Fibroblast of the aortic adventitia (primary cell): ENCODE measurements at places on chromosomes 1 and 21.

DNA sequence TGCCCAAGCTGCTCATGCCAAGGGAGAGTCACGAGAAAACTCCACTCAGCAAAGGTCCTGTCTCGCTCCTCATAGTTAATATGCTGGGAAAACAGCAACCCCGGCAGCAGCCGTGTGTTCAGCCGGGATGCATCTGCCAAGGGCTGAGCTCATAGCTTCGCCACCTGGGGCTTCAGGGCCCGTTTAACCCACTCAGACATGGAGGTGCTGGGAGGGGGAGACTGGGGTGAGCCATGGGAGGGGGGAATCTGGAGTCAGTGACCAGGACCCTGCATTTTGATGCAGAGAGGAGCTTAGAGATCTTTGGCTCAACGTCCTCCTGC is 283.4 kb downstream of the PTPRU start:
- DNase-seq: no peak

- DNase-seq: no peak
Measured at GRCh38 chr1:83086986-83087512, 911.9 kb downstream of the TTLL7 start.

- no peak for DNase-seq
Measured at GRCh38 chr1:101977266-101977665, 19.5 kb downstream of the OLFM3 start.

- peak; percentile 76 for DNase-seq
Measured at GRCh38 chr1:206469933-206470691, at the start of gene IKBKE. TSS of gene IKBKE (plus strand) at chr1:206470476. CDS start at chr1:206473228, 2,752 bp downstream.

GRCh38 chr1:243784506-243784905 is 65.5 kb downstream of the AKT3 start:
- no peak for DNase-seq

DNA sequence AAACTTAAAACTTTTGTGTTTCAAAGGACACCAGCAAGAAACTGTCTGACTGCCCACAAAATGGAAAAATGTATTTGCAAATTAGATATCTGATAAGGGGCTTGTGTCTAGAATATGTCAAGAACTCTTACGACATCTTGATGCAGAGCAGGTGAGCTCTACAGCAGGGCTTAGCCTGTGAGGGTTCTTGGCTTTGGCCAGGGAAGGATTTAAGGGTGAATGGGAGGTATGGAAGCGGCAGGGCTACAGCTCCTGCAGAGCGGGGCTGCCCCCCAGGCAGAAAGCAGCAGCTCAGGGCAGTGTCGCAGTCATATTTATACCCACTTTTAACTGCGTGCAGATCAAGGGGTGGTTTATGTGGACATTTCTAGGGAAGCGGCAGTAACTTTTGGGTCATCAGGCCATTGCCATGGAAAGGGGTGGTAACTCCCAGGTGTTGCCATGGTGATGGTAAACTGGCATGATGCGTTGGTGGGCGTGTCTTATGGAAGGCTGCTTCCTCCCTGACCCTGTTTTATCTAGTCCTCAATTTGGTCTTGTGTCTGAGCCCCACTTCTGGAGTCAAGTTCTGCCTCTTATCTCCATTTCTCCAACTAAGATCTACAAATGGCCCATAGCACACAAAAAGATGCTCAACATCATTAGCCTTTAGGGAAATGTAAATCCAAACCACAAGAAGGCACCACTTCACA is 23.2 kb downstream of the MORN1 start:
- no peak for DNase-seq

DNA sequence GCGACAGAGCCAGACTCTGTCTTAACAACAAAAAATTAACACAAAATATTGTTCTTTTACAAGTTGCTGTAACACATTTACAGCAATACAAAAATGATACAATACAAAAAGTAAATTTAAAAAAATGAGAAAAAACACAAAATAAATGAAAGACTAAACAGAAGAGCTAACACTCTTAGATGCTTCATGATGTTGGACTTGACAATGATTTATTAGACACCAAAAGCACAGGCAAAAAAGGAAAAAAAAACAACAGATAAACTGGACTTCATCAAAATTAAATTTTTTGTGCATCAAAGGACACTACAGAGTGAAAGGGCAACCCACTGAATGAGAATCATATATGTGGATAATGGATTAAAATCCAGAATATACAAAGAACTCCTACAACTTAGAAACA is 16.4 kb downstream of the GATAD2B start:
- DNase-seq: no peak

GRCh38 chr1:246785494-246786111 is 61.4 kb downstream of the SCCPDH start:
- DNase-seq: no peak

GRCh38 chr1:67335411-67335810 is 27.7 kb downstream of the IL12RB2 start:
- no peak for DNase-seq

- DNase-seq: no peak
Measured at GRCh38 chr1:99891997-99892396, 41.8 kb downstream of the AGL start.

GRCh38 chr1:42163536-42164503 is 725 bp downstream of the GUCA2A start:
- DNase-seq: no peak

GRCh38 chr21:32392299-32392879 is 423 bp downstream of the URB1 start:
- no peak for DNase-seq

DNA sequence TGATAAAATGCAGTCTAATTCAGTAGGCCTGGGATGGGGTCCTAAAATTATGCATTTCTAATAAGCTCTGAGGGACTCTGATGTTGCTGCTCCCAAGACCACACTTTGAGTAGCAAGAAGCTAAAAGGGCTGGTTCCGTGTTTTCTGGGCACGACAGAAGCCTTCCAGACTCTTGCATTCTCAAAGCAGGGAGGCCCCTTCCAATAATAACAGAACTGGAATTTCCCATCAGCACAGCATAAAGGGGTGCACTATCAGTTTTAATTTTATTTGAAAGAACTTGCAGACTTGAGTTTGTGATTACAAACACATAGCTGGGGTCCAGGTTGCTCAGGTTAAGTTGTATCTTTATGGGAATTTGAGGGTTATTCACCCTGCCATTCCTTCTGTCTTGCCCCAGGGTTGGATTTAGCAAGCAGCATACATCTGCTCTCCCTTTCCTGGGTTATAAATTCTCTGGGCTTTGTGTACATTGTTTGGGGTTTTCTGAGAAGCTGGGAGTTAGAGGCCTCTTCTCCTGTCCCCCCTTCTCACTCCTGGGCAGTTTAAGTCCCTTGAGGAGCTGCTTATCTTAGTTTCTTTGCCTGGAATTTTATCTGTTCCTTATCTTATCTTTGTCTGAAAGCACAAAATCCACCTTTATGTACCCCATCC is 94.2 kb upstream of the SLC2A1 start:
- DNase-seq: peak; percentile 30

DNA sequence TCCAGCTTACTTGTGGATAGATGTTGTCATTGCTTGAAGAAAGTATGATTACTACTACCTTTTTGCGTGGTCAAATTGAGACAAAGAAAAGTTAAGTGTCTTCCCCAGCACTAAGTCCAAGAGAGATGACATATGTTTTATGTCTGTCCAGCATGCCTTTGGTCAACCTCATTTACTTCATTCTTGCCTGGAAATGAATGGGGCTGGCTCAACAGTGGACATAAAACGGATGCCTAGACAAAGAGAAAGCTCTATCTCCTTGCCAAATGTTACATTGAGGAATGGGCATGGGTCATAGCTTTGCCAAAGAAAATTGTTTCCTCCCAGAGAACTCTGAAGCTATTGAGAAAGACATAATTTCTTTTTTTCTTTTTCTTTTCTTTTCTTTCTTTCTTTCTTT is 82.4 kb upstream of the PLPPR4 start:
- peak; percentile 68 for DNase-seq

GRCh38 chr1:37070126-37070525 is 35.8 kb upstream of the GRIK3 start:
- DNase-seq: no peak

DNA sequence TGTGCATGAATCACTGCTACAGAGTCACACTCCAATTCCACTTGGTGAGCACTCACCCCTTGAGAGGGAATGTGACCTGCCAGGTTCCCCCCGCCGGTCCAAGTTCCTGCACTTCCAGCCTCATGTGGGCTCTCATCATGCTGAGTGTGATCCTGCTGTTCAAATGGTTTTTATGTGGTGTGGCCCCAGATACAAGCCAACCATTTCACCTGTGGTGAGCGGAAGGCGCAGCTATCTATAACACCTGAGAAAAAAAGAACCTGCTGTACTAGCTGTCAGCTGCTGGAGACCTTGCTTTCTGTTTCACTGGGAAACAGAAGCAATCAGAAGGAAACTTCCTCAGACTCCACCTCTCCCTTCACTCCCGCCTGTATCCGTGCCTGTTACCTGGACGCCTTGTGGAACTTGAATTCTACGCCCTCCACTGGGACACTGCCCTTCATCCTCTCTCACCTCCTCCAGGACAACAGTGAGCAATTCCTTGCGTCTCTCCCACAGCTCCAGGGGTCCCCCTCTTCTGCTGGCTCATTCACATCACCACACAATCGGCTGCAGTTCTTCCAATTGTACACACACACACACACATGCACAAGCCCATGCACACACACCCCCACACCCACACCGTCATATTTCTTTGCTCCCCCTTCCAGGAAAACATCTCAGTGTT is 64.4 kb upstream of the RPL11 start:
- no peak for DNase-seq

GRCh38 chr21:42025376-42026081 is 15.4 kb upstream of the ZBTB21 start:
- peak; percentile 66 for DNase-seq

DNA sequence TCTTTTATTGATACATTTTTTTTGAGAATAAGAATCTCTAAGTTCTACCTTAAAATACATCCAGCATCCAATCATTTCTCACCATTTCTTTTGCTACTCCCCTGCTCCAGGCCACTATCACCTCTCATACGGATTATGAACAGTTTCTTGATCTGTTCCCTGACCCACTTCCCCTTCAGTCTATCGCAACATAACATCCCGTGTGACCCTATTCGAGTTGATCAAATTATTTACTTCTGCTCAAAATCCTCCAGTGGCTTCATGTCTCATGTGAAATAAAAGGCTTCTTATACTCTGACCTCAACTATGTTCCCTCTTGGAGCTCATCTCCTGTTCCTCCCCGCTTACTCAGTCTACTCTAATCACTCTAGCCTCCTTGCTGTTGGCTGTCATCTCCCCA is 5.2 kb downstream of the ALG14 start:
- no peak for DNase-seq

- DNase-seq: no peak
Measured at GRCh38 chr1:152735648-152736047, 22.2 kb upstream of the KPRP start.

GRCh38 chr1:10415211-10415930 is 14.9 kb upstream of the CENPS start:
- peak; percentile 86 for DNase-seq

- no peak for DNase-seq
Measured at GRCh38 chr1:6041432-6042062, 4.1 kb upstream of the KCNAB2 start.

DNA sequence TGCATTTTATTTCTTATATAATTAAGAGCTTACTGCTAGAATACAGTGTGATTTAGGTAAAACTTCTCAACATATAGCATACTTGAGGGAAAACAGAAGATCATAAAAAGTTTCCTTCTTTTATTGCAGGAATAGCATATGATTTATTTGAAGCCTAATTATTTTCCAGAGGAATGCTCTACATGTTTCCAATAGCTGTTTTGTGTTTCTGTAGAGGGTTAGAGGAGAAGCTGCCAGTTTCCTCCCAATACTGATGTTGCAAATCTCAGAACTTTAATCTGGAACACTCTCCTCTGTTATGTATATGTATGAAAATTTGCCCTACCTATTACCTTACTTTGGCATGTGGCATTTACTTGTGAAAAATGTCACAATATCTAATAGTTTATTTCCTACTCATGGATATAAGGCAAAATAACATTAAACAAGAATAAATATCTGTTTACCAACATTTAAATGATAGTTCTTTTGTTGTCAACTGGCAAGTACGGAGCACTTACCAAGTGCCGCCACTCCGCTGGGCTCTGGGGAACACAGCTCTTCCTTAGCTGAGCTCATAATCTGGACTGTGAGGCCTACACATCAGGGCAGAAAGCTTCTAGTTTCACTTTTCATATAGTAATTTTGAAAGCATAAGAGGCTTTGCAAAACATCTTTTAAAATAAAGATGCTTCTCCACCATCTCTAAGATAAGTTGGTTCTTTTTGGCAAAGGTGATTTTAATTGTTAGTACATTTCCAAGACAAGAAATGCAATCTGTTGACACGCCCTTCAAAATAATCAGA is 239.8 kb upstream of the C1orf105 start:
- DNase-seq: peak; percentile 70

DNA sequence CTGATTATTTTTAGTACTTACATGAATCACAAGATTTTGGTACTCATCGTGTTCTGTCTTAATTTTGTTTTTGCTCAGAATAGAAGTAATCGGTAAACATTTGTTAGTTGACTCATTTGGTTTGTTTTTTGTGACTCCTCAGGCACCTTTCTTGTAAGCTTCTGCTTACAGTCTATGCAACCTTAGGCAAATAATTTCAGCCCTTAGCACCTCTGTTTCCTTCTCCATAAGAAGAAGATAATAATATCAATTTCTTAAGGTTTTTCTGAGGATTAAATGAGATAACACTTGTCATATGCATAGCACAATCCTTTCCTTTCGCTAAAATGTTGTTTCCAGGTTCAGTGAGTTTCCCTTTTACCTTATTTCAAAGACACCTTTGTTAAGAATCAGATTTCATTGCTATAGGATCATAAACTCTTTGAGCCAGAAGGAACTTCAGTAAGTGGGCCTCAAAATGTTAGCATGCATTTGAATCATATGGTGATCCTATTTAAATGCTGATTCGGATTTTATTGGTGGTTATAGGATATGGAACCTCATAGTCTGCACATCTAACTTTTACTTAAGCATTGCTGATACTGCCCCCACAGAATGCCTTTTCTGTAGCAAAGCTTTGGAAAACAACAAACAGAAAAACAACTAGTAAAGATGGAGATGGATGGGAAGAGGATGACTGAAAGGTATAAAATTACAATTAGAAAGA is 272.7 kb upstream of the CACYBP start:
- DNase-seq: no peak

GRCh38 chr1:21241771-21242581 is 48.3 kb downstream of the ECE1 start:
- DNase-seq: no peak

DNA sequence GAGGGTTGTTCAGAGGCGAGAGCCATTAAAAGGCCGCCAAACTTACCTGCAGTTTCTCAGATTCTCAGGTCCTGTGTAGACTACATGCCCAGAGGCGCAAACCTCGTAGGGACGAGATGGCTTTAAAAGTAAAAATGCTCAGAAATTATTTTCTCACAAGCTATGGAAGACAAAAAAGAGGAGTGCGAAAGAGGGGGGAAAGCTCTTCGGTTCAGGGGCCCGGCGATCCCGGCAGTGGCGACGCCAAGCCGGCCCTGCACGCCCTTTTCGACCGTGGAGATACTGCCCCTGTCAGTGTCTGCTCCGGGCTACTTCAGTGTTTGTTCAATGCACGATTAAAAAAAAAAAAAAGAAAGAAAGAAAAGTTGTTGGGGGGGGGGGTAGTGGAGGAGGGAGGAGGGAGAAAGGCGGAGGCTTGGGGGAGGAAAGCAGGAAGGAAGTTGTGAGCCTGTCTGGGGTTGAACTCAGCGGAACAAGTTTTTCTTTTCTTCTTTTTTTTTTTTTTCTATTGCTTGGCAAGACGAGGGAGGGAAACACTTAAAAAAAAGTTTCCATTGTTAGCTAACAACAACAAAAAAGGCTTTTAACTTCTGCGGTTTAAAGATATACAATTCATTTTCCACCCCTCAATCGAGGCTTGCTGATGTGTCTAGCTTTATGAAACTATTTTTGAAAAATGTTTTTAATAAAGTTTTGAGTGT is at the start of gene ITPKB:
ITPKB (minus strand) TSS at position 288 of the 701 bp plus-strand sequence. CDS start 1,824 bp downstream, outside the sequence.
- peak; percentile 89 for DNase-seq

GRCh38 chr1:193421487-193421886 is 235.1 kb upstream of the B3GALT2 start:
- no peak for DNase-seq

GRCh38 chr1:201171063-201172036 is 17.1 kb upstream of the TMEM9 start:
- DNase-seq: peak; percentile 36
